Left lung (tissue), 14 donors: ENCODE measurements at places on chromosomes 1 and 21. TPM values are rescaled to one million over a fixed set of nuclear protein-coding genes. Genes with fewer than 3 reads are reported as not detected.

The SLC1A7 gene
- total RNA-seq: 0.44 TPM

The ISG15 gene
- 75.4 TPM for total RNA-seq

The MARCKSL1 gene
- 58.3 TPM for total RNA-seq

The OLFML2B gene
- 36.1 TPM for total RNA-seq

The OR6K3 gene
- 0.21 TPM for total RNA-seq

The KCNQ4 gene
- total RNA-seq: 1.2 TPM

The VSIG8 gene
- total RNA-seq: not detected

The NBPF6 gene
- total RNA-seq: not detected

The GPR3 gene
- total RNA-seq: 0.16 TPM

The CFHR3 gene
- total RNA-seq: 0.34 TPM

DNA sequence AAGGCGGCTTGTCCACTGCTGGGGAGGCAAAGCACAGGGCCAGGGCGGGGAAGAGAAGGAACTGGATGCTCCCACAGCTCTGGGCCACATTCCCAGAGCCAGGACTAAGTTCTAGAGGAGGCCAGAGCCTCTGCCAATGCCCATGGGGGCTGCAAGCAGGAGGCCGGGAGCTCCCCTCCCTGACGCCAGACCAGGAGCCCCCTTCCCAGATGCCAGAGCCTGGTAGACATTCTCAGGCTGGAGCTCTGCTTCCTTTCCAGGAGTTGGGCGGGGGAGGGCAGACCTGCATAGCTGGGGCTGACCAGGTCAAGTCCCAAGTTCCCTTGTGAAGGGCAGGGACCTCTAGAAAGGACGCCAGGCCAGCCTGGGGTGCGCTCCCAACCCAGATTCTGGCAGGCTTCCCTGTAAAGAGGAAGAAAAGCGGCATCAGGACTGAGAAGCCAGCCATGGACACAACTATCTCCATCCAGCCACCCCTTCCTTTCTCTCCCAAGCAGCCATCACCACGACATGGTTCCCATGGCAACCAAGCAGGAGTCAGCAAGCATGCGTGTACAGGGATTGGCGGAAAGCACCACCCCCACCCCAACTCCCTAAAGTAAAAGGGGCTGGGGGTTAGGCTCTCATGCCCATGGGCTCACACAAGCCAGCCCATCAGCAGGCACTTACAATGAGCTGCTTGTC lies 13.4 kb downstream of the KIF21B start:
- no peaks in the 10 kb centered on the region for H3K4me1 ChIP-seq
- H3K36me3 ChIP-seq: peaks cover 11% of the 10 kb centered on the region
- DNase-seq: no peak
- H3K27me3 ChIP-seq: no peaks in the 10 kb centered on the region
- no peak overlapping the region for H3K27ac ChIP-seq
- no peak overlapping the region for H3K4me3 ChIP-seq

GRCh38 chr1:93845538-93846205 lies 33.3 kb downstream of the DNTTIP2 start:
- no peaks in the 10 kb centered on the region for H3K27me3 ChIP-seq
- H3K4me3 ChIP-seq: peak overlapping the region; percentile 72
- H3K4me1 ChIP-seq: peaks cover 44% of the 10 kb centered on the region
- H3K27ac ChIP-seq: peak overlapping the region; percentile 95

GRCh38 chr21:44930543-44930981 lies 9.3 kb upstream of the SLX9 start:
- H3K4me1 ChIP-seq: peaks cover 33% of the 10 kb centered on the region
- DNase-seq: no peak
- no peak overlapping the region for H3K4me3 ChIP-seq
- peaks cover 81% of the 10 kb centered on the region for H3K27me3 ChIP-seq

- peaks cover 48% of the 10 kb centered on the region for H3K4me1 ChIP-seq
- H3K27me3 ChIP-seq: no peaks in the 10 kb centered on the region
- no peak overlapping the region for H3K4me3 ChIP-seq
- no peak for DNase-seq
Observed at GRCh38 chr21:29302359-29302875, 3.7 kb downstream of the BACH1 start.

- H3K4me3 ChIP-seq: no peak overlapping the region
- H3K27me3 ChIP-seq: no peaks in the 10 kb centered on the region
- DNase-seq: no peak
- H3K36me3 ChIP-seq: no peaks in the 10 kb centered on the region
Observed at GRCh38 chr21:16037421-16037955, 307.7 kb downstream of the USP25 start.

DNA sequence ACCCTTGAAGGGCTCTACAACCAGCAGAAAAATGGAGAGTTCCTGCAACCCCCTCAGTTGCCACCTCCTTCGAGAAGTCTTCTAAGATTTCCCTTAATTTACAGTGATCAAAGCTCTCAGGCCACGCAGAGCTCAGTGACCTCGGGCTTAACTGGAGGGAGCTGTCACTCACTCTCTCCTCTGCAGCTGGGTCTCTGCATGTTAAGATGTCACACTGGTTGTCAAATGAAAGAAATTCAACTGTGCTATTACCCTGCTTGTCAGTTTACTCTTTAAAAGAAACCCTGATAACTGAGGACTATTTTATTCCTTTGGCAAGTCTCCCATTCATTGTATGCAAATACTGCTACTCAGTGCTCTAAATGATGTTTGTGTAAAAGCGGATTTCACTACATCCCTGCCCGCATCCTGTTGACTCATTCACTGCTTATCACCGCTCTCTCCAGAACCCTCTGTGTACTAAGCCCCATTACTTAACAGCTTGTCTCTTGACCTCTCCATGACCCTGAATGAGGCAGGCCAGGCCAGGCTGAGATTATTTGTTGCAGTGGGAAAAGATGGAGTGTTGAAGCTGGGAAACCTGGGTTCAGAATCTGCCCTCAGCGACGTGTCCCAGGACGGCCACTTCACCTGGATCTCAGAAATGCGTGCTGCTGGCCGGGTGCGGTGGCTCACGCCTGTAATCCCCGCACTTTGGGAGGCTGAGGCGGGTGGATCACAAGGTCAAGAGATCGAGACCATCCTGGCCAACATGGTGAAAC lies 13.7 kb downstream of the DHRS3 start:
- H3K27ac ChIP-seq: peak overlapping the region; percentile 50
- H3K4me1 ChIP-seq: peaks cover 23% of the 10 kb centered on the region
- H3K27me3 ChIP-seq: no peaks in the 10 kb centered on the region
- no peak overlapping the region for H3K4me3 ChIP-seq

GRCh38 chr1:182851825-182852224 lies 12.7 kb downstream of the DHX9 start:
- no peaks in the 10 kb centered on the region for H3K4me1 ChIP-seq
- peaks cover 99% of the 10 kb centered on the region for H3K36me3 ChIP-seq
- H3K4me3 ChIP-seq: no peak overlapping the region
- H3K27ac ChIP-seq: no peak overlapping the region
- H3K27me3 ChIP-seq: no peaks in the 10 kb centered on the region

DNA sequence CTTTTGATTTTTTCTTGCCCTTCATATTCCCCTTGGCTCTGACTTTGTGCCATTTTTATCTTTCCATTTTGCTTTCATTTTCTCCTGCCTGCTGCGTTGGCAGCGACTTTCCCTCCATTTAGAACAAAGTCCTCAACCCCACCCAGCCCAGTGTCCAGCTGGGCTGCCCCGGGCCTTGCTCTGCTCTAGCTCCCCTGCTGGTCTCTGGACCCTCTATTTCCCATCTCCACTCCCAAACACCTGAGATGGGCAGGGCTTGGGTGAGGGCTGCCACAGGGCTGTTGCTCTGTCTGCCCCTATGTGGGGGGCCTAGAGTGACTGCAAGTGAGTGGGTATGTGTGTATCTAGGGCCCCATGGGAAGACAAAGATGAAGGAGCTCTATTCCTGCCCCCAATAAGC lies 7.3 kb upstream of the ADAM15 start:
- no peak for DNase-seq
- H3K4me1 ChIP-seq: peaks cover 19% of the 10 kb centered on the region
- H3K27me3 ChIP-seq: no peaks in the 10 kb centered on the region
- no peaks in the 10 kb centered on the region for H3K36me3 ChIP-seq
- H3K27ac ChIP-seq: no peak overlapping the region
- no peak overlapping the region for H3K4me3 ChIP-seq

DNA sequence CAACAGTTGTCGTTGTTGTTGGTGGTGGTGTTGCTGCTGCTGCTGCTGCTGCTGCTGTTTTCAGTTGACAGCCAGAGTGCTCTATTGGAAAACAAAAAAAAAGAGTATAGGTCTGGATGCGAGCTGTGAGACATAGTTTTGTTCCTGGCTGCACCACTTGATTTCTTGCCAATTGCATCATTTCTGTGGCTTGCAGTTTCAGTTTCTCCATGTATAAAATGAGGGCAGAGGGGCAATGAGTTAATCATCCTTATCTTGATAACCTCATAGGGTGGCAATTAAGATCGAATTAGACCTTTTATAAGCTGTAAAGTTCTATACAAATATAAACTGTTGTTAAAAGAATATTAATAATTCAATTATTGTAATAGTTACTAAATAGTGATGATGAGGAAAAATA lies 156.7 kb downstream of the DMRTA2 start:
- no peak for DNase-seq
- H3K36me3 ChIP-seq: no peaks in the 10 kb centered on the region
- no peaks in the 10 kb centered on the region for H3K27me3 ChIP-seq
- no peak overlapping the region for H3K27ac ChIP-seq

GRCh38 chr1:236345728-236346127 lies 48.4 kb upstream of the EDARADD start:
- DNase-seq: no peak
- peaks cover 12% of the 10 kb centered on the region for H3K27me3 ChIP-seq
- H3K27ac ChIP-seq: no peak overlapping the region
- H3K4me3 ChIP-seq: no peak overlapping the region
- no peaks in the 10 kb centered on the region for H3K4me1 ChIP-seq
- no peaks in the 10 kb centered on the region for H3K36me3 ChIP-seq

GRCh38 chr1:61080413-61081143 lies 1.8 kb upstream of the NFIA start:
- peak overlapping the region; percentile 85 for H3K27ac ChIP-seq
- H3K4me3 ChIP-seq: no peak overlapping the region
- H3K4me1 ChIP-seq: peaks cover 46% of the 10 kb centered on the region
- DNase-seq: no peak

- no peaks in the 10 kb centered on the region for H3K36me3 ChIP-seq
- no peak overlapping the region for H3K4me3 ChIP-seq
- peaks cover 99% of the 10 kb centered on the region for H3K4me1 ChIP-seq
- DNase-seq: no peak
- no peaks in the 10 kb centered on the region for H3K27me3 ChIP-seq
Observed at GRCh38 chr1:206699000-206699586, 14.4 kb downstream of the MAPKAPK2 start.

GRCh38 chr21:33123374-33124123 lies 53.6 kb downstream of the OLIG1 start:
- H3K27ac ChIP-seq: no peak overlapping the region
- no peaks in the 10 kb centered on the region for H3K36me3 ChIP-seq

DNA sequence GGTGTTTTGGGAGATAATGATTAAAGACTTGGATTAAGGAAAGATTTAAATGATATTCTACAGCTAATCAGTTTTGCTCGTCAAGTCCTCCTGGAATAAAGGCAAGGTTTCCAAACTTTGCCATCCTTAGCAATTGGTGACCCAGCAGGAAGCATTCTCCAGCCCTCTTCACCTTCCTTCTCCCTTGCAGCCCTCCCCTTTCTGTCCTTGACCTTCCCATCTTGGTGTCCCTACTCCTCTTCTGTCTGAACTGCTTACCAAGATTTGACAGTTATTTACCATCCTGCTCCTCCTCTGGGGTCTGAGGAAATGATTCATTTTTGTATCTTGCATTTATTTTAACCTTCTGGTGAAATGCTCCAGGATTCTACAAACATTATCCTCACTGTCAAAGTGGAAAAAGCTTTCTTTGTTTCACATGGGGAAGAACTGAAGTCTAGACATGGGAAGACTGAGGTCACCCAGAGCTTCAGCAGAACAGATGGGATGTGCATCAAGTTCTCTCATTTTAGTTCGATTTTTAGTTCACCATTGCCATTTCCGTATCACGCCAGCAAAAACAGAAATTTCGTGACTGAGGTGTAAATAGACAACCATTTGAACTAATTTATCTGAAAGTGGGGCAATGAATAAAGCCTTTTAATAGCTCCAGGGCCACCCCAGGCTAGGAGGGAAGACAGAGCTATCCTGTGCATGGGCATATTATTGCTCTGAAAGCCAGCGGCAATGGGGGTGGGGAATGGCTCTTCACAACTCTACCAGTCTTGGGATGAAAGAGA lies 504.4 kb upstream of the PLXNA2 start:
- H3K36me3 ChIP-seq: no peaks in the 10 kb centered on the region
- no peak overlapping the region for H3K27ac ChIP-seq
- no peak overlapping the region for H3K4me3 ChIP-seq
- no peaks in the 10 kb centered on the region for H3K27me3 ChIP-seq
- DNase-seq: no peak

DNA sequence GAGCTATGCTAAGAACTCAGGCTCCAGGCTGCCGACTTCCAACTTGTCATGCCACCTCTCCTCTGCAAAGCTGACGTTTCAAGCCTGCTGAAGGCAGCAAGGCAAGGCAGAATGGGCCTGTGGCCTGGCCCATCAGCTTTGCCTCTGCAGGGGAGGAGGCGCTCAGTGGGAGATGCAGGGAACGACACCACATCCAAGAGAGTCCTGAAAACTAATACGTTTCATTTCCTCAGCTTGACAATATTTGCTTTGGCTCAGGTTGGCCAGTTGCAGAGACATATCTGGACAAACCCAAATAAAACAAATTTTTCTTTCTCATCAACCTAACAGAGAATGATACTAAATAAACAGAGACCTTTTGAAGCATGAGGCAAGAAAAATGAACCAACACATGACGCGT lies 35.3 kb downstream of the BEND5 start:
- no peaks in the 10 kb centered on the region for H3K4me1 ChIP-seq
- no peak overlapping the region for H3K4me3 ChIP-seq
- no peak for DNase-seq
- H3K36me3 ChIP-seq: no peaks in the 10 kb centered on the region

DNA sequence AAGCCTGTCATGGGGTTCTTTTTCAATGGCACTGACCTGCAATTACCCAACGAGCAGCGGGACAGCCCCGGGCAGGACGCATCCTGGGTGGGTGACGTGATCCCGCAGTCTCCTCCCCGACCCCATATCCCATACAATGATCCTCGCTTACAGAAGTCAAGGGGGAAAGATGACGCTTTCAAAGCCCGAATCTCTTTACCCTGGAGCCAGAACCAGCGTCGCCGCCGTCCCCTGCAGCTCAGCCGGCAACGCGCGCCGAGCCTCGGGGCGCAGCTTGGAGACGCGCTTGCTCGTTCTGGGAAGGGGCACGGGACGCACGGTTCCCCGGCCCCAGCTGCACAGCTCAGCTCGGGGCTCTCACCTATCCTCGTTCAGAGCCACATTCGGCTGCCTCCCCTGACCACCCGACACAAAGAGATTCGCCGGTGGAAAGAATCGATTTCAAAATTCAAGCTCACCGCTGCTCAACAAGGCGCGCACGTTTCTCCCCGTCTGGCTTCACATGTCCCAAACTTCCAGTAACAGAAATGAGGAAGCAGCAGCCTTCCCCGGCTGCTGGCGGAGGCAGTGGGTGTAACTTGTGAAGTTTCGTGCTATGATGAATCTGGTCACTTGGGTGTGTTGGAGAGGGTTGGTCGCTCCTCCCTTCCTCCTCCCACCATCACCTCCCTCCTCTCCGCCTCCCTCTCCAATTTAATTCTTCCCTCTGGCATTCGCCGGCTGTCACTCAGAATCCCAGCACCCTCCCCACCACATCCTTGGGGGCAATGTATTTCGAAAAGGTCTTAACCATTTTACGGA lies at the start of gene TIAM1:
Gene TIAM1 (minus strand): TSS at position 582 of the 801 bp plus-strand sequence. CDS start 77,289 bp downstream, outside the sequence.
- peaks cover 5% of the 10 kb centered on the region for H3K4me1 ChIP-seq
- peak within 1 kb of the TSS; percentile 45 for H3K27ac ChIP-seq
- H3K36me3 ChIP-seq: no peaks in the 10 kb centered on the region
